Lung (tissue), 17 donors: ENCODE measurements at places on chromosomes 6 and 20. TPM values are rescaled to one million over a fixed set of nuclear protein-coding genes. Genes with fewer than 3 reads are reported as not detected.

DNA sequence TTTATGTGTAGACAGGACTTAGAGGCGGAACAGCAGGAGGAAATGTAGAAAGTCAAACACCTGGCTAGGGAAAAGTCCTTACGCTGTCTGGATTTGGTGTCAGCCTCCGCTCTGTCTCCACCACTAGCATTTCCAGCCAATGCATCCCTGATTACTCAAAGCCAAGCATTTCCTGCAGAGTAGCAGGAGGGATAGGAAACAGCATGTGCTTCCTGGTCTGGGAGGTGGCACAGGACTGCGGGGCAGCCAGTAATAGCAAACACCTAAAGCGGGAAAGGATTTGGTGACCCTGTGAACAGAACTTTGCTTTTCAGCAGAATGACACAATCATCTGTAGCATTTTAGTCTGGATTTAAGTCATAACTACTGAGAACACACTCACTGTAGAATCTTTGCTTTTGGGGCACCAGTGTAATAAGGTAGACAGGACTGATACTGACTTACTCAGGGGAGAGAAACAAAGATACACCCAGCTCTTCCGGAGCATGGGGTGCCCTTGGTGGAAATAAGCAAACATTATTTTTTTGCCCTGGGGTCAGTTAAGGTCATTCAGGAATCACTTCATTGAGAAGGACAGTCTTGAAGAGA lies 133.3 kb upstream of the AHI1 start:
- no peak overlapping the region for H3K4me3 ChIP-seq
- no peak for DNase-seq
- H3K27ac ChIP-seq: no peak overlapping the region

- no peak overlapping the region for H3K4me3 ChIP-seq
- peaks cover 13% of the 10 kb centered on the region for H3K27me3 ChIP-seq
- H3K27ac ChIP-seq: no peak overlapping the region
- no peaks in the 10 kb centered on the region for H3K4me1 ChIP-seq
These were observed 73.2 kb downstream of the PHACTR3 start for GRCh38 chr20:59677586-59677985.

- H3K27me3 ChIP-seq: no peaks in the 10 kb centered on the region
- H3K4me1 ChIP-seq: no peaks in the 10 kb centered on the region
- H3K36me3 ChIP-seq: no peaks in the 10 kb centered on the region
- no peak overlapping the region for H3K4me3 ChIP-seq
- peak overlapping the region; percentile 66 for H3K27ac ChIP-seq
These were observed 14.9 kb downstream of the CST3 start for GRCh38 chr20:23622839-23623343.

DNA sequence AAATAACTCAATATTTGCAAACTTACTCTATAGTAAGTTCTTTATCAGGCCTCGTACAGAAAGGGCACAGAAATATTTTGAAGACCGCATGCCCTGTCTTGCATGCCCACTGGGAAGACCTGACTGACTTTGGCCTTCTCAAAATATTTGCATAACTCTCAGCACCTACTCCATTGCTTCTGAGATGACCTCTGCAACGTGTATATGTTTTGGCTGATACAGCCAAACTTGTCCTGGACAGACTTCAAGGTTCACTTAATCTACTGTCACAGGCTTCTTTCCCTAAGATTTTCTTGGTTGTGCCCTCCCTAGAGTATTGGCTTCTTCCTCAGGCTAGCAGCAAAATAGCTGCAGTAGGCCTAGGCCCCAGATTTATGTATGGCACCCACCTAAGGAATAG lies 21.5 kb upstream of the SERINC3 start:
- no peak overlapping the region for H3K4me3 ChIP-seq
- H3K27ac ChIP-seq: no peak overlapping the region
- no peaks in the 10 kb centered on the region for H3K36me3 ChIP-seq

GRCh38 chr6:40520084-40520483 lies 67.1 kb downstream of the LRFN2 start:
- H3K27me3 ChIP-seq: no peaks in the 10 kb centered on the region
- no peak overlapping the region for H3K27ac ChIP-seq
- no peak overlapping the region for H3K4me3 ChIP-seq
- H3K4me1 ChIP-seq: no peaks in the 10 kb centered on the region

FOXF2 gene
- total RNA-seq: 17.2 TPM

CST1 gene
- not detected for total RNA-seq
